ENCODE measurements at places on chromosomes 1 and 21. TPM values are rescaled to one million over a fixed set of nuclear protein-coding genes. Genes with fewer than 3 reads are reported as not detected.

IL12RB2 gene
- total RNA-seq, result not detected

TCHH gene
- total RNA-seq, result 0.10 TPM

KCNJ6 gene
- not detected for total RNA-seq

PTCH2 gene
- not detected for total RNA-seq

RUNX1 gene
- 5.3 TPM for total RNA-seq

MRPS15 gene
- total RNA-seq, result 104 TPM

TMOD4 gene
- total RNA-seq, result not detected

HFM1 gene
- total RNA-seq, result not detected

LCE2B gene
- total RNA-seq, result not detected

C1orf210 gene
- total RNA-seq, result not detected

SLAMF8 gene
- total RNA-seq, result not detected

FCRL3 gene
- not detected for total RNA-seq

MCOLN2 gene
- total RNA-seq, result 2.8 TPM

S100A16 gene
- total RNA-seq, result 318 TPM

ATAD3C gene
- not detected for total RNA-seq

LENEP gene
- not detected for total RNA-seq

GSTM1 gene
- 86.1 TPM for total RNA-seq

LAMC1 gene
- total RNA-seq, result 59.6 TPM

KRTAP21-2 gene
- total RNA-seq, result not detected

TNFRSF1B gene
- total RNA-seq, result 2.5 TPM

MPZ gene
- 0.07 TPM for total RNA-seq

DDX59 gene
- total RNA-seq, result 13.7 TPM

ZBTB7B gene
- 25.7 TPM for total RNA-seq

IGSF5 gene
- not detected for total RNA-seq

TMEM69 gene
- total RNA-seq, result 21.7 TPM

CD101 gene
- total RNA-seq, result 0.35 TPM

Data from MG63 (cell line).